ENCODE measurements at places on chromosomes 2 and 18. TPM values are rescaled to one million over a fixed set of nuclear protein-coding genes. Genes with fewer than 3 reads are reported as not detected.
A peak's percentile ranks its signal among the peaks of the same experiment; 100 is the strongest.

Gene SLC39A10
- total RNA-seq = 9.6 TPM

DNA sequence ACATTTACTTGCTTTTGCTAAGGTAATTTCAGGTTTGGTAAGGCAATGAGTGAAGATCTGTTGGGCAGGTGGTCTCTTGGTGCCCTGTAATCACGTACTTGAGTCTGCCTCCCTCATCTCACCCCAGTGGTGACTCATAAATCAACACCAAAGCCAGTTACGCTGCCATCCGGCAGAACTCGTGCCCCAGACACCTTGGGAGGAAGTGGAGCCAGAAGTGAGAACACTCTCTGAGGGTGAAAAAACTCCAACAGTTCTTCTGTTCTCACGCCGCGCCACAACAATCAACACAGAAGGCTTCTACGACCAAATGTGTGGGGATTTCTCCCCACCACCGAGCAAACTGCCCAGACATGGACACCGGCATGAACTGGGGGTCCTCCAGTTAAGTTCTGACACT is 206.2 kb downstream of the ARL4C start:
- peak; percentile 52 for DNase-seq

GRCh38 chr2:40178971-40179370 is 272.9 kb downstream of the SLC8A1 start:
- no peak for DNase-seq

- peak; percentile 75 for DNase-seq
These were observed 61.4 kb downstream of the SMAD7 start for GRCh38 chr18:48889115-48889941.

Gene SPIRE1
- total RNA-seq = 33.5 TPM

Gene TGFA
- 2.1 TPM for total RNA-seq

- DNase-seq = no peak
These were observed 139.5 kb downstream of the PIEZO2 start for GRCh38 chr18:11009869-11010268.

GRCh38 chr2:235043762-235044500 is 92.1 kb downstream of the SH3BP4 start:
- peak; percentile 72 for DNase-seq

- no peak for DNase-seq
These were observed 23.0 kb upstream of the TAF1B start for GRCh38 chr2:9820020-9820973.

DNA sequence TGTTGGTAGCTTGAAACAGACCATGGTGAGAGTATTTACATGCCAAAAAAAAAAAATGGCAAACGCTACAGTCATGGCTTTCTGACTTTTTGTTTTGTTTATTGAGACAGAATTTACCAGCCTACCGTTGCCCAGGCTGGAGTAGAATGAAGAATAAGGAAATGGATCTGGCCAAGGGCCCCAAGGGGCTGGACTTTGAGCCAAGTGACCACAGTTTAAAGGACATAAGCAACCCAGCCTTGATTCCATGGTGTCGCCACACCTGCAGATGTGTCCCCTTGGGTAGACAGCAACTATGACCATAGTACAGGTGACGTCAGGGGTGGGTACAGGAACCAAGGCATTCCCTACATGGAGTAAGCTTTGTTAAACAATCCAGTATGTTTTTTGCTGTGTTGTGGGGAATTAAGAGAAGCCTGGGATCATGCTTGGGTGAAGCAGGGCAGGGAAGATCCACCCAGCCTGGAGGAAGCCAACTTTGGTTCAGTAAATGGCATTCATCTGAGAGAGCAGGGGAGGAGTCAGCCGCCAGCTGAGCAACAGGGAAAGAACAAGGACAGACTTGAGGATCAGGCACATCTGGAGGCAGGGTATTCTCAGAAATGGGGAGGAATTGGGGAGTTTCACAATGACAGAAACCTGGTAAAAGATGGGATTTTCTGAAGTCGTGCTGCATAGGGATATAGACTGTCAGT is 110.3 kb upstream of the SH3BP4 start:
- no peak for DNase-seq

DNA sequence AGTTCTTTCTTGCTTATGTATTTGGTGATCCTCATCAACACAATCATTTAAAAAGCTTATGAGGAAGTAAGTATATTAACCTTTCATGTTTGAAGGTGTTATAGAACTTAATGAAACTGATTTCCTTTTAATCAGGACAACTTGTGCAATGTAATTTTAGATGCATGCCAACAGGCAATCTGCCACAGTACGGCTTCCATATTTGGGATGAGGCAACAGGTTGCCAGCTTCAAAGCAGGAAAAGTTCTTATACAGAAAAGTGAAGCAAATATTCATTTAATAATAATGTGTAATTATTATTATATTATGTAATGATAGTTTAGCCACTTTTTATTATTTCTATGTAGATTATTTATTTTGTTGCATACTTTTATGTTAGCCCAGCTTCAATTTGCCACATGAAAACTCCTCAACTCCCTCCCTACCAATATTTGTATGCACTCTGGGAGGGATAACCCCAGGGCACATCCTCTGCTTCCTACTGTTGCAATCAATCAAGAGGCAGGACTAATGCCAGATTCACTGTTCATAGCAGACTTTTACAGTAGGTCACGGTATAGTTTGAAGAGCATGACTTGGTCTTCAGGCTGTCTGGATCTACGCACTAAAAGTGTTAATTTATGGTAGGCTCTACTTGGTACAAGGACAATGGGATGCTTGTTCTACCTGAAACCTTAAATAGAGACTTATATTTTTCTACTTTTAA is 277.2 kb downstream of the AGPS start:
- no peak for DNase-seq

DNA sequence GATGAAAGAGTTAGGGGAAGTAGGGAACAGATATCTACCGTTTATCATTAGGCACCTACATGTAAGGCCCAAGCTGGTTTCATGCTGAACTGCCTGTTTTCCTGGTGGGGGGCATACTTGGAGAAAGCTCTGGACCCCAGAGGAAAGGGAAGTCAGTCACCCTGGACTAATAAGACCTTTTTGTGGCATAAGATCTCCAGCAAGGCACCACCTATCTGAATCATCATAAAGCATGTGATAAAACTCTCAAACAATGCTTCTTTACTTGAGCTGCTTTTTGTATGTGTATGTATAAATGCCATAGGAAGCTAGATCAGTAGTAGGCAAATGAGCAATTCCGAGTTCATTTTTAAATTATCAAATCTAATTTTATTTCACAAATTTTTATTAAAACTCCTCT is 104.8 kb downstream of the TANC1 start:
- no peak for DNase-seq

DNA sequence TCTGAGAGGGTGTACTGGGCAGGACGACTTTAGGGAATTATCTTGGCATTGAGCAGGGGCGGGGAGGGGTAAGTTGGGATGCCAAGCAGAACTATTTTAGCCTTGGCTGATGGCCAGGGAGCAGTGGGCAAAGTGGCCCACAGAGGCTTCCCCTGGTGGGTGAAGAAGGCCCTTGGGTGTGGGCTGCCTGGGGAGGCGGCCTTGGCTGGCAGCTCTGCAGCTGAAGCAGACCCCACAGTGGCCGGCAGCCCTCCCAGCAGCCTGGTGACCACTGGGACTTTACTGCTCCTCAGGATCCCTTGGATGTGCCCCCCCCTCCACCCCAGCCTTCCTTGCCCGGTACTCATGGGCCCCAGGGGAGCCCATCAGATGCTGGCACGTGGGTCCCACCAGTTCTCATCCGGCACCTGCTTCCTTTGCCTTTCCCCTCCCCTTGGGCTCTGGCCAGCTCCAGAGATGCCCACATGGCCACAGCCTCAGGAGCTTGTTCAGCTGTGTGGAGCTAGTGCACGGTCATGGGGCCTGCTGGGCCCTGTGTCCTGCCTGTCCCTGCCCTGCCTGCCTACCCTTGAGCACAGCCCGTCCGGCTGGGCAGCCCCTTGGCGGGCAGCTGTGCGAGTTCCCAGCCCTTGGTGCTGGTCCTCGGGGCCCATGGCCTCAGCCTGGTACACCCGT is 122.1 kb upstream of the HS6ST1 start:
- no peak for DNase-seq

DNA sequence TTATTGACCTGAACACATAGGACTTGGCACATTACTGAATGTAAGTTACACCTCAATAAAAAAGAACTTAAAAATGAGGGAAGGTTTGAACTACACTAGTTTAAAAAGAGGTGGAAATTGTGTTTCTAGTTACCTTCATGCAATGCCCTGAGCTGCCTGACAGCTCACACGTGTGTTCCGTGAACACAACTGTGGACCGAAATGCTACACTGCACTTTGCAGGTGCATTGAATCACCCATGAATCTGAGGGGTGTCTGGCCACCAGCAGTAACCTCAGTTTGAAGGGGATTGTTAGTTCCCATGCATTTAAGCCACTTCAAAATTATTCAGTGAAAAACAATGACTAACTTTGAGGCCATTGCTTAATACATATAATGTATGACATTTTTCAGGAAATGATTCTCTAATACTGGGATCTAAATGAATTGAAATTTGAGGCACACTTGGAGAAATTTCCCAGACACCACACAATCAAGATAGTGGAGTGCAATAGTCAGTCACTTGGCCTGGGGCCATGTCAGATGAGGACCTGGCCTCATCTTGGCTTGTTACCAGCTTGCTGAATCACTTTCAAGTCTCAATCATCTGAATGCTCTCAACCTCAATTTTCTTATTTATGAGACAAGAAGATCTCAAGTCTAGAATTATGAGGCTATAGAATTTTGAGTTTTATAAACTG is 59.3 kb downstream of the MYL12B start:
- no peak for DNase-seq

Gene RMDN2
- total RNA-seq = 4.9 TPM

- no peak for DNase-seq
These were observed 973.8 kb upstream of the CELF4 start for GRCh38 chr18:38539371-38539770.

- no peak for DNase-seq
These were observed 269.2 kb upstream of the SESTD1 start for GRCh38 chr2:179533875-179534274.

DNA sequence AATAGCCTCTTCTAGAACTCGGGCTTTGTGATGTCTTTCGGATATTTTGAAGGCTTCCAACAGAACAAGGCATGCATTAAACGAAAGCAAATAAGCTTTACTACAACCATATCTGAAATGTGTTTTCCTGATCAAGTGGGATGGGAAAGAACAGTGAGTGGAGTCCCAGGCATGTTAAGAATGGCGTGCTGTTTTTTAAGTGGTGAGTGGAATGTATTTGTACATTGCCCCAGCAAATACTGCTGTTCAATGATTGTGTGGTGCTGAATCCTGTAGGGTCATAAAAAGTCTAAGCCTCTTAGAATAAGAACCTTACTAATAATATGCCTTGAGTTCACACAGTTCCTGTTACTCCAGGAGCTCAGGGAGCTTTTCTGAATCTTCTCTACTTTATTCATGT is 52.5 kb downstream of the POMC start:
- DNase-seq = no peak

- no peak for DNase-seq
These were observed 84.9 kb upstream of the HPCAL1 start for GRCh38 chr2:10217489-10218435.

- no peak for DNase-seq
These were observed 21.0 kb upstream of the RRM2 start for GRCh38 chr2:10101491-10101890.

Measured in Right ventricle myocardium superior (tissue), 1 donor.